ENCODE measurements at places on chromosomes 16 and 17.

GRCh38 chr17:43532581-43532980 lies 13.6 kb downstream of the ETV4 start:
- no peak for DNase-seq

- no peak for DNase-seq
Observed at GRCh38 chr16:4409081-4409932, 7.1 kb downstream of the CORO7 start.

DNA sequence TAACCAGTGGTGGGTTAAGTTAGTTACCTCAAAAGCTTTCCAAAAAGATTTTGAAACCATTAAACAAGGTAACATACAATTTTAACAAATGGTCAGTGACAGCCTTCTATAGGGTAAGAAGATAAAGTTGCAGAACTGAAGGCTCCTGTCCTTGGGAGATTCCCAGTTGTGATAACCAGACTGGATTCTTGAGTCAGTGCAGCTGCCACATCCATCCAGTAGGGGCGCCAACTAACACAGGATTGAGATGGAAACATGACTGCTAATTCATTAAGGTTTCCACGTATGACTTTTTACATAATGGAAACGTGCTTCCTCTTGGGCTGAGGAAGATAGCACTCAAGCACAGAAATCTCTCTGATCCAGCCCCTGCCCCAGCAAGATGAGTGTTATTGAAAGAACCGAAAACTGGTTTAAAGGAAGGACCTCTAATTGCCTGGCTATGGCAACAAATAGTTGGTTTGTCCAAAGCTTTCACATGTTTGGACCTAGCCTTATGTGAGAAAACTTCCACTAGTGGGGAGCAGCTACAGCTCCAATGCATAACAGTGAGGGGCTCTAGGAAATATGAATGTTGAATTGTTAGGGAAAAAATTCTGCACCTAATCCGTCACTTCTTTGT lies 269.8 kb upstream of the MYOCD start:
- DNase-seq = no peak

GRCh38 chr17:39305978-39306377 lies 80.2 kb upstream of the STAC2 start:
- DNase-seq = no peak

GRCh38 chr17:70938336-70938735 lies 769.0 kb downstream of the KCNJ2 start:
- no peak for DNase-seq

- DNase-seq = no peak
Observed at GRCh38 chr17:2967515-2967914, 95.9 kb downstream of the OR1D5 start.

GRCh38 chr17:47640076-47640475 lies 9.6 kb upstream of the KPNB1 start:
- DNase-seq = no peak

DNA sequence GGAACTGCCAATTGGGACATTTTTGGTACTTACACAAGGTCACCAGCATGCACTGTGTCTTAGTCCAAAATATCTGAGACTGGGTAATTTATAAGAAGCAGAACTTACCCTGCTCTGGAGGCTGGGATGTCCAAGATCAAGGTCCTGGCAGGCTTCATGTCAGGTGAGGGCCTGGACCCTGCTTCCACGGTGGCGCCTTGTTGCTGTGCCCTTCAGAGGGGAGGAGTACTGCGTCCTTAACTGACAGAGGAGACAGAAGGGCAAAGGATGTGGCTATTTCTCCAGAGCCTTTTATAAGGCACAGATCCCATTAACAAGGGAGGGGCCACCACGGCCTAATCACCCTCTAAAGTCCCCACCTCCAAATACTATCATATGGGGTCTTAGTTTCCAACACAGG lies 178.9 kb downstream of the C16orf95 start:
- no peak for DNase-seq

- DNase-seq = no peak
Observed at GRCh38 chr17:21530311-21530710, 154.2 kb downstream of the KCNJ12 start.

DNA sequence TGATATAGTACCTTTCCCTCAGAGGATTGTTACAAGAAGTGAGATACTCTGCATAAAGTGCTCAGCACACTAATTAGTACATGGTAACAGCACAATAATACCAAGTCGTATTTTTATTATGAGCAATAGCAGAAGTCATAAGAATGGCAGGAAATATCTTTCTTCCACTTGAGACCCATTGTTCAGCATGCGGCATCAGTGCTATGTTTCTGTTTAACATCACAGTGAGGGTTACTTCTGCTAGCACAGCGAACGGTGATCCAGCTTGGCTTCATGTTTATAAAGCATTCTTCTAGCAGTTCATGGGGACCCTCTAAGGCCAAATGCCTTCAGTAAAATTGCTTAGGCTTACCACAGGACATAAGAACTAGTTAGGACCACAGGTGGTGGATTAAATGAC lies 83.1 kb downstream of the MYO1D start:
- DNase-seq = no peak

DNA sequence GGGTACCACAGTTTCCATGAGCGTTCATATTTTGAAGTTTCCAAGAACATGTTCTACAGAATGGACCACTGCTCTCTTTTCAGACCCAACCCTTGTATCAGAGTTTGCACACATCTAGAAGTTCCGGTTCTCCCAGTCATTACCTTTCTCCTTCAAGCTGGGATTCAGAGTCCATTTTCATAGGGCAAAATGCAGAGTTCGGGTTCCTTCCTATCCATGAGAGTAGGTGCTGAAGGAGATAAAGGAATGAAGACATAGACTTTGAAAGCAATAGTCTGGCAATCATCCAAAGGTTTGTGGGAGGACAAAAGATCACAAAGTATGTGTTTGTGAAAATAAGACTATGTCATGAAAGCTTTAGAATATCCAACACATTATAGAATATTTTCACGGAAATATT lies 699.6 kb downstream of the MAF start:
- no peak for DNase-seq

GRCh38 chr17:77245162-77245926 lies 104.6 kb downstream of the SEC14L1 start:
- DNase-seq = no peak

GRCh38 chr16:3480901-3481695 lies 14.2 kb downstream of the C16orf90 start:
- DNase-seq = no peak

DNA sequence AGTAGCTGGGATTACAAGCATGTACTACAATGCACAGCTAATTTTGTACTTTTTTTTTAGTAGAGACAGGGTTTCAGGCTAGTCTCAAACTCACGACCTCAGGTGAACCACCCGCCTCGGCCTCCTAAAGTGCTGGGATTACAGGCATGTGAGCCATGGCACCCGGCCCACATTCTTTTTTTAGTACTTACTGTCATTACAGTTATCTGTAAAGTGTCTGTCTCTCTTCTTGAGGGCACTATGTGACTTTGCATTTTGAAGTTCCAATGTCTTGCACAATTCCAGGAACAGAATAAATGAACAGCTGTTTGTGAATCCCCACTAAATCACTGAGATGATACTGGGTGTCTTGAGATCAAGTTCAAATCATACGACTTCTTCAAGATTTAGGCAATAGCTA lies 1540.3 kb downstream of the CDH11 start:
- DNase-seq = no peak

DNA sequence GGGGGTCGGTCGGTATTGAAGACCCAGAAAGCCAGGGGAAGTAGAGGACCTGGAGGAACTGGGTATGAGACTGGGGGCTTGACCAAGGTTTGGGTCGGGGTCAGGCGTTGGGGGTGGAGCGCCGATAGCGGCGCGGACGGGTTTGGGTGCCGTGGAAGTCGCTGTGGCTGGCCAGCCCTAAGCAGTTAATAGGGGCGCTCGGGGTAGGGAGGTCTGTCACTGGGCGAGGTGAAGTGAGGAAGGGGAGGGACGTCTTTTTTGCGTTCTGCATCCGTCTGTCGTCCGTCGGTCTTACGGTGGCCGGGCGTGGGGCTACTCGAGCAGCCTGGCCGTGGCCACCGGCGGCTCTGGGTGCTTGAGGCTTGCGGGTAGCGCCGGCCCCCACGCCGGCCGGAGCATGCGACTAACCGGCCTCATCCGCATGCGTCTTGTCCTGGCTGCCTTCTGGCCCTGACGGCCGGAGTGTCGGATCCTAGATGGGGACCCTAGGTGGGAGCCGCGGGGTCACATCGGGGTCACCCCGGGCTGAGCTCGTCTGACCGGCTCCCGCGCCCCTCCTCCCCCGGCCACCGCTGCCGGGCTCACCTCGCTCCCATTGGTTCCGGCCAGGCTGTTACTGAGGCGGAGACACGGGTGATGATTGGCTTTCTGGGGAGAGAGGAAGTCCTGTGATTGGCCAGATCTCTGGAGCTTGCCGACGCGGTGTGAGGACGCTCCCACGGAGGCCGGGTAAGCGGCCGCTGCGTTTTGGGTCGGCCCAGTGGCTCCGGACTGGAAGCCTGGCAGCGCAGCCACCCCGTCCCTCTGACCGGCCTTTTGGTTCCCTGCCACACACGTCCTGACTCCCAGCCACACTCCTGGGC lies 10.3 kb upstream of the TMEM88 start:
- peak; percentile 69 for DNase-seq

DNA sequence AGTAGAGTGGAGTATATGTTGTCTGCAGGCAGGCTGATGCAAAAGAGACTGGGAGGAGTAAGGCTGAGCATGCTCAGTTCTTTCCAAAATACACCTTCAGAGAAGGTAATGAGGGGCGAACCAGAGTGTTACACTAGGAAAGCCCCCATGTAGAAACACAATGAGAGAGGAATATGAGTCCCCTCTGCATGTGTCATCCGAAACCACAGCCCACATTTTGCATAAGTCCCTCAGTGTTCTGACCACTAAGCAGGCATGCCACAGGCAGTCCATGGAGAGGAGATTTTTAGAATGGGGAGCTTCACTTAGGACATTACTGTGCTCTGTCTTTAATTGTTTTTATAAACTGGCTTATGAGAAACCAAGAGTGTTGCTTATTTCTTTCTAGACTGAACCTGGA lies 32.0 kb downstream of the SLC6A2 start:
- no peak for DNase-seq

GRCh38 chr17:3890878-3891219 lies 2.0 kb downstream of the CAMKK1 start:
- no peak for DNase-seq

DNA sequence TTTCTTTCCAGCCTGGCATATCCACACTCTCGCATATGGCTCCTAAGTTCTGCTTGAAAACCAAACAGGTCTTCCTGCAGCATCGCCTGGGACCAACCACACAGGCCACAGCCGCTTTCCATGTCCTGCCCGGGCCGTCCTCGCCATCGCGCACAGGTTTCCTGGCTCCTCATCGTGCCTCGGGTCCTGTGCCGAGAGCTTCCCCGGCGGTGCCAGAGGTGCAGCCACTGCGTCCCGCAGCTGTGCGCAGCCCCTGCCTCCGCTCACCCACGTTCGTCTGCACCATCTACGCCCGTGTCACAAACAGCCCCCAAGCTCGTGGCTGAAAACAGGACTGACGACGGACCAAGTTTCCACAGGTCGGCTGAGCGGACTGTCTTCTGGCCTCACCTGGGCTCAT lies 6.3 kb upstream of the ZFPM1 start:
- DNase-seq = no peak

GRCh38 chr17:12046786-12047185 lies 26.1 kb downstream of the MAP2K4 start:
- DNase-seq = no peak

DNA sequence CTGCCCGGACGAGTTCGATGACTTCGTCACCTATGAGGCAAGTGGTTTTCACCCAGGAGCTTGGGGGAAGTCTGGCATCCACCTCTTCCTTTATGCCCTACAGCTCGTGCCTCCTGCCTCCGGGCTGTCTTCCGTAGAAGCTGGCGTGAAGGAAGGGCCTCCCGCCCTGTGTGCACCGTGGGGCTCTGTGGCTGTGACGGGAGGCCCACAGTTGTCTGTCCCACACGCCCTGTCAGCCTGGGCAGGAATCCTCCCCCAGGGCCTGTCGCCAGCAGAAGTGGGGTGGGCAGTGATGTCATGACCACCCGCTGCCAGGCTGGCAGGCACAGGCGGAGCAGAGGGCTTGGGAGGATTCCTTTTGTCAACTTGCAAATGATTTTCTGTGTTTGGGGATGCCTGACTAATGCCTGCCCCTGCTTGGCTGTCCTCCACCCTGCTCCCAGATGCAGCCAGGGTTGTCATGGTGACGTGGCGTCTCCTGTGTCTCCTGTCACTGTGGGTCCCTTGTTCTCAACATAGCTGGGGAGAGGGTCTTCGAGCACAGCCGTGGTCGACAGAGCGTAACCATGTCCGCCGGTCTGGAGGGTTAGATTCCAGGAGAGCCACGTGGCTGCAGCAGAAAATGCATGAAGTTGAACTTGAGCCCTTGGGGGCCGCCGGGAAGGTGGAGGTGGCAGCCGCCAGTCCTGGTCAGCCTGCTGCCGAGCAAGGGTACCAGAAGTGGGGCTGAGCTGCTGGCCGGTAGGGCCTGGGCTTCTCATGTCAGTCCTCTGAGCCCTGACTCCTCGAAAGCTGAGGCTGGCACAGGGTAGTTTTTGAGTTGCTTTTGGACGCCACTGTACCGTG lies 46.1 kb downstream of the RAB11FIP3 start:
- DNase-seq = no peak

GRCh38 chr17:82623707-82624106 lies 24.5 kb downstream of the WDR45B start:
- DNase-seq = no peak

GRCh38 chr17:19753661-19754463 lies 5.8 kb upstream of the ALDH3A1 start:
- DNase-seq = no peak

GRCh38 chr17:29158488-29159275 lies 21.5 kb downstream of the MYO18A start:
- DNase-seq = no peak

- no peak for DNase-seq
Observed at GRCh38 chr17:8231701-8232100, 16.2 kb downstream of the CTC1 start.

- no peak for DNase-seq
Observed at GRCh38 chr17:64297467-64298088, 34.5 kb upstream of the TEX2 start.

DNA sequence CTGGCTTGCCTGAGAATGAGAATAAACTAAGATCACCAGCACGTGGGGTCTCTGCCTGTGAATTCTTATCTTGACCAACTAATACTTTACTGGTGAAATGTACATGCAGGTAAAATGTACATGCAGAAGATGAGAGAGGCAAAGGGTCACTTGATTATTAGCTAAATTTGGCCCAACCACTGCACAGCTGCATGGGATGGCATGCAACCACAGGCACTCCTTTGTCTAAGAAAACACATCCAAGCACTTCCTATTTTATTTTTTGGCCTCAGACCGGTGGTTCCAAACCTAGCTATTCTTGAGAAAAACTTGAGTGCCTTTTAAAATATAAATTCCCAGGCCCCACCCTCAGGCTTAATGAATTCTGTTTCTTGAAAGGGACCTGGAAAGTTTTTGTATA lies 77.9 kb downstream of the SYCE1L start:
- DNase-seq = no peak

DNA sequence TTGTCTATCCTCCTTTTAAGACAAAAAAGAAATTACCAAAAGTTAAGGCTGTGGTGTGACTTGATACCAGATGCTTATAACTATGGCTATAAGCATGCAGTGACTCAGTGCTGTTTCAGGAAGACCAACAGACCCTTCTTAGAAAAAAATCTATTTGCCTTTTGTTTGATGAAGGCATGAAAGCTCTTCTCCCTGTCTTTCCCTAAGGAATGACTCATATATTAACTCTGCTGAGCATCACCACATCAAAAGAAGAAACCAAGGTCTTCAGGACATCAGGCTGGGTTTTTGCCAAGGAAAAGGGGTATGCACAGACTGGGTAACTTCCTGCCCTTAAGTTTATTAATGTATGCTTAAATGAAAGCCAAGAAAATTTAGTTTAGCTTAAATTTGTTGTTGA lies 47.1 kb downstream of the VMP1 start:
- peak; percentile 17 for DNase-seq

GRCh38 chr17:49848739-49849138 lies 870 bp upstream of the TAC4 start:
- DNase-seq = no peak

- DNase-seq = no peak
Observed at GRCh38 chr17:78238823-78239488, 7.5 kb downstream of the TMEM235 start.

All from activated CD8-positive, alpha-beta memory T cell treated with anti-CD3 and anti-CD28 coated beads for 4 hours (primary cell).